ENCODE measurements at places on chromosomes 1 and 21.
A peak's percentile ranks its signal among the peaks of the same experiment; 100 is the strongest.

GRCh38 chr1:33826311-33826710, 37.6 kb upstream of the HMGB4 start:
- no peak overlapping the region for H3K27ac ChIP-seq
- no peaks in the 10 kb centered on the region for H3K4me1 ChIP-seq
- H3K27me3 ChIP-seq, result no peaks in the 10 kb centered on the region
- no peak overlapping the region for H3K4me3 ChIP-seq

- H3K4me1 ChIP-seq, result no peaks in the 10 kb centered on the region
- no peak for DNase-seq
- H3K27ac ChIP-seq, result no peak overlapping the region
- H3K27me3 ChIP-seq, result no peaks in the 10 kb centered on the region
- no peak overlapping the region for H3K4me3 ChIP-seq
Measured at GRCh38 chr1:61284248-61284854, 202.0 kb downstream of the NFIA start.

DNA sequence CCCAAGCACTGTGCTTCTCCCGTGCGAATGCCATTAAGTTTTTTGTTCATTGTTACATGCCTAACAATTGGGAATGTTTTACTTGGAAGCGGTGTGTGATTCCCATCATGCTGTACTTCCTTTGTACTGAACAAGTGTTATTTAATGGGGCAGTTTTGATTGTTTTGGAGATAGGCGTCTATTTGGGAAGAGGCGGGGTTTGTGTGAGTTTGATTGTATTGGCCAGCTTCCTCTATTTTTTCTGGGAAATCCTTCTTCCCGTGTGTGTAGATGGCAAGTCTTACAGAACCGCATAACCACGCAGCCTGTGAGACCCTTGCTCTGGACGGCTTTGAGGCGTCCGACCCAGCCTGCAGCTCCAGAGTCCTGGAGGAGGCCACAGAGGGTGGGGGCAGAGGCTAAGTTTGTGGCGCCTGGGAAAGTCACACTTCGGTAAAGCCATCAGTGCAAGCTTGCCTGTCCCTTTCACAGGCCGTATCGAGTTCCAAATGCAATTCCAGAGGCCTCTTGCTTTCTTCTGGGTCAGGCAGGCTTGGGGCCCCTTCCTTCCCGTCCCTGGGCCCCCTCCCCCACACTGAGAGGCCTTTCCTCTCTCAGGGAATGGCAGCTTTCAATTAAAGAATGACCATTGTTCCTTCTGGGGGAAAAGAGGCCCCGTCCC, 210.3 kb downstream of the TOMM20 start:
- H3K27ac ChIP-seq, result peak overlapping the region; percentile 73
- no peaks in the 10 kb centered on the region for H3K36me3 ChIP-seq
- peaks cover 25% of the 10 kb centered on the region for H3K4me1 ChIP-seq

DNA sequence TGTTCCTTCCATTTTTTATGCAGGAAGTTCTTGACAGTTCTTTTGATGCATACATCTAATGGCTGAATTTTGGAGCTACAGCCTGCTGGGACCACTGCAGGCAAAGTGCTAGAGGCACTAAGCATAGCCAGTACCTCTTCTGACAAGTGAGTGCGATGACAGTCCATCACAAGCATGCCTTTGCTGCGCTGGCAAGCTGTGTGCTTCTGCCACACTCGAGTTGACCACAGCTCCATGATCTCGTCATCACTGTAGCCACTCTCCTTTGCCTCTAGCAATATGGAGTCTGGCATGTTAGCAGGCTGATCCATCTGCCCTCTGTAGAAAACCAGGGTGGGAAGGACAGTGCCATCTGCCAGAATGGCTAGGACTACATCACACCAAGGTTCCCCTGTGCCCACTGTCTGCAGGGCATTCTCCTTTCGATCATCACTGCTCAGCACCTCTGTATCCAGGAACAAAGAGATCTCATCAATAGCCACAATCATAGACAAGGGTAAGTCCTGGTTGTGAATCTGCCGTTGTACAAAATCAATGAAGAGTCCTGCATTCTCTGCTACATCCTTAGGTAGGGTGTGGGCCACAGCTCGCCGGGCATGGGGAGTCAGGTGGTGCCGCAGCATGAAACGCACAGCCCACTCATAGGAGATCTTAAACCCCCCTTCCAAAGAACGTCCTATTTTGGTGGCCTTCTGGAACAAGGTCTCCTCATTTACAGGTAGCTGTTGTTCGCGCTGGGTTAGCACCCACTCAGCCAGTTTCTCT, 6.0 kb downstream of the PSMB4 start:
- peaks cover 6% of the 10 kb centered on the region for H3K36me3 ChIP-seq
- no peak overlapping the region for H3K27ac ChIP-seq
- DNase-seq, result no peak
- peaks cover 10% of the 10 kb centered on the region for H3K4me1 ChIP-seq

GRCh38 chr1:161164901-161165610, 1.2 kb upstream of the PPOX start:
- H3K4me1 ChIP-seq, result peaks cover 11% of the 10 kb centered on the region
- peak overlapping the region; percentile 23 for H3K4me3 ChIP-seq
- H3K27me3 ChIP-seq, result no peaks in the 10 kb centered on the region
- H3K36me3 ChIP-seq, result no peaks in the 10 kb centered on the region

GRCh38 chr1:101198842-101199636, 37.8 kb upstream of the S1PR1 start:
- DNase-seq, result no peak
- no peak overlapping the region for H3K27ac ChIP-seq
- no peak overlapping the region for H3K4me3 ChIP-seq
- no peaks in the 10 kb centered on the region for H3K36me3 ChIP-seq
- H3K27me3 ChIP-seq, result no peaks in the 10 kb centered on the region

GRCh38 chr1:151130987-151131586, 15.3 kb downstream of the SEMA6C start:
- no peaks in the 10 kb centered on the region for H3K36me3 ChIP-seq
- H3K4me1 ChIP-seq, result peaks cover 14% of the 10 kb centered on the region
- DNase-seq, result peak; percentile 90
- peak overlapping the region; percentile 22 for H3K4me3 ChIP-seq
- H3K27ac ChIP-seq, result no peak overlapping the region

GRCh38 chr1:9289090-9289534, 3.6 kb upstream of the SPSB1 start:
- peaks cover 10% of the 10 kb centered on the region for H3K4me1 ChIP-seq
- peak overlapping the region; percentile 75 for H3K27ac ChIP-seq
- no peak overlapping the region for H3K4me3 ChIP-seq
- H3K27me3 ChIP-seq, result no peaks in the 10 kb centered on the region
- peak; percentile 71 for DNase-seq

DNA sequence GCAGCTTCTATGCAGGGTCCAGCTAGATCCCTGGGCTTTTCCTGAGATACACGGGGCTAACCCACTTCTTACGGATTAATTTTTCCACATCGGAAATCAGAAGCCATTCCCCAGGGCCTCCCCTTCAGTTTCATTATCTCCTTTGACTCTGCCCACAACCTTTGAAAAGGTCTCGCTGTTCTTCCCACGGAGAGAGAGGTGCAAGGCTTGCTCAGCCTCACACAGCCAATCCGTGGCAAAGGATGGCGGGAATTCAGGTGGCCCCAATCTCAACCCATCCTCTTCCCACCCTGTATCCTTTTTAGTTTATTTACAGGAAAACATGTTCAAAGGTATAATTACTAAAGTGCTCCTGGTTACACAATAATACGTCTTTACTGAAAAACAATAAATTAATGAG, 702 bp upstream of the MAPKAPK2 start:
- no peaks in the 10 kb centered on the region for H3K36me3 ChIP-seq
- H3K27me3 ChIP-seq, result no peaks in the 10 kb centered on the region
- H3K4me3 ChIP-seq, result peak overlapping the region; percentile 40
- no peak overlapping the region for H3K27ac ChIP-seq
- no peak for DNase-seq
- H3K4me1 ChIP-seq, result peaks cover 33% of the 10 kb centered on the region

- no peaks in the 10 kb centered on the region for H3K27me3 ChIP-seq
- H3K36me3 ChIP-seq, result no peaks in the 10 kb centered on the region
- peaks cover 13% of the 10 kb centered on the region for H3K4me1 ChIP-seq
- H3K4me3 ChIP-seq, result no peak overlapping the region
Measured at GRCh38 chr1:201706109-201706508, 122.8 kb upstream of the IPO9 start.

DNA sequence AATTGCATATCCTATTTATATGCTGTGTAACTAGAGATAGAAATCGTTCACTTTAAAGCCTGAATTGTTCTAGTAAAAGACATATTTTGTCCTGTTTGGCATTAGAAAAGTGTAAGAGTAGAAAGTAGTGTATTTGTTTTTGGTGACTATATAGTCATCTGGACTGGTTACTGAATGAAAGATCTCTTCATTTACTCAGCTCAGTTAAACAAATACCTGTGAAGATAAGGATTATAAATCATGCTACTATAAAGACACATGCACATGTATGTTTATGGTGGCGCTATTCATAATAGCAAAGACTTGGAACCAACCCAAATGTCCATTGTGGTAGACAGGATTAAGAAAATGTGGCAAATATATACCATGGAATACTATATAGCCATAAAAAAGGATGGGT, 125.1 kb downstream of the PLA2G4A start:
- no peak overlapping the region for H3K4me3 ChIP-seq
- H3K27me3 ChIP-seq, result no peaks in the 10 kb centered on the region
- no peaks in the 10 kb centered on the region for H3K4me1 ChIP-seq
- H3K27ac ChIP-seq, result no peak overlapping the region

DNA sequence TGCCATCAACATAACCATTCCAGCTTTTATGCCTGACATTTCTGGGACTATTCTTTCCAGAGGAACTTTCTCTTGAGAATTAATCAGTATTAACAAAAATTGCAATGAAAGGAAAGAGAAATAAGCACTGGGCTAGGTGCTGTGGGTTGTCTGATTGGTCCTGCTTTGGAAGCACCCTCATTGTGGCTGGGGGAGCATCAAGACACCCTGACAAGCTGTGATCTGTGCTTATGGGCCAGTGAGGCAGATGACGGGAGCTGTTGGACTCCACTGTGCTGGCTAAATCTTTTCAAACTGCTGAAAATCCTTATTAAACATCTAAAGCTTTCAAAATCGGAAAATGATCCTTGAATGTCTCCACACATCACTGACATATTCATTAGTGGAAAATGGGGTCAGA, 20.0 kb downstream of the UBASH3A start:
- H3K4me3 ChIP-seq, result no peak overlapping the region
- no peaks in the 10 kb centered on the region for H3K36me3 ChIP-seq
- no peak overlapping the region for H3K27ac ChIP-seq
- no peaks in the 10 kb centered on the region for H3K27me3 ChIP-seq
- DNase-seq, result no peak

DNA sequence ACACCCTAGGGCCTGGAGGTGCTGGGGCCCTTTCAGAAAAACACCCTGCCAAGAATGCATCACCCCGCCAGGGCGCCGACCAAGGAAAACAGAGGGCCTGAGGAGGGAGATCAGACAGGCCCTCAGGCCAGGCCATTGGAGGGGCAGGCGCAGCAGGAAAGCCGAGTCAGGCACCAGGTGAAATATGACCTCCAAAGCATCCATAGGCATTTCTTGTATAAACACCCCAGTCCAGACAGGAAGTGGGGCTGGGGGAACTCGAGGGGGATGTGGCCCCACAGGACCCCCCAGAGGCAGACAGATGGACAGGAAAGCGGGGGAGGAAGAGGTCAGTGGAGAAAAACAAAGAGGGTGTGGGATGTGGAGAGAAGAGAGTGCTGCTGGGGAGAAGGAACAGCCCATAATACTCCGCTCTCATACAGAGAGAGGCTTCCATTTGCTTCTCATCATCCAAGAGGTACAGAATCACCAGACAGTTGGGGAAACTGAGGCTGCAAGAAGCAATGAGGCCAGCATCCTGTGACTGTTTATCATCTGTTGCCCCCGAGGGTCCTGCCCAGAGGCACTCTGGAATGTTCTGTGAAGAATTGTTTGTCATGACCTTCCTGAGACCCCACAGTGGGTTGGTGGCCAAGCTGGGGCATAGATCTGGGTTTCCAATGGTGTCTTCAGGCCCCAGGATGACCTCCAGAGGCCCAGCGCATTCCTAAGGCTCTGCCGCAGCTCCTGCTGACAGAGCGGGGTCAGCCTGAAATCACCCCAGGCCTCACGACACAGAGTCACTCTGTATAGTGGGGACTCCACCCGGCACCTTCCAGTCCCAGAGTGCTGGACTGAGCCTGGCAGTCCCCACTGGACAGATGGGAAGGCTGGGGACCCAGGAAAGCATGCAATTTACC, 18.0 kb downstream of the TRIM62 start:
- peaks cover 17% of the 10 kb centered on the region for H3K4me1 ChIP-seq
- no peaks in the 10 kb centered on the region for H3K27me3 ChIP-seq
- H3K36me3 ChIP-seq, result no peaks in the 10 kb centered on the region
- peak overlapping the region; percentile 34 for H3K27ac ChIP-seq
- DNase-seq, result no peak
- H3K4me3 ChIP-seq, result no peak overlapping the region

DNA sequence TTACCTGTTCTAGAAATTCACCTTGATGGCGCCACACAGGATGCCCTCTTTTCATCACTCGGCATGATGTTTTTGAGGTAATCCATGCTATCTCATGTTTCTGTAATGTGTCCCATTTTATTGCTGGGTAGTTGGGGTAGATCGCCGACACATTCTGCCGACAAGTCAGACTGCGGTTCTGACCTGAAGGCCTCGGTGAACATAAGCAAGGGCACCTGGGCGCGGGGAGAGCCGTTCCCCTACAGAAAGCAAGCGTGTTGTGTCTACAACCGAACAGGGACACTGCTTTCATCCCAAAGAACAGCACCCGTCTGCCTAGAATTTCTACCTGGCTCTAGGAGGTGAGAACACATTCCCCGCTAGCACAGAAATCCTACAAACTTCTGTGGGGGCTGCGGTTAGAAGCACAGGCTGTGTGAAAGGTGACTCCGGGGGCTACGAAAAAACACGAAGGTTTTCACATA, 149.2 kb downstream of the PPIAL4G start:
- H3K4me1 ChIP-seq, result no peaks in the 10 kb centered on the region
- H3K27me3 ChIP-seq, result no peaks in the 10 kb centered on the region
- peak overlapping the region; percentile 87 for H3K27ac ChIP-seq
- no peak for DNase-seq
- peak overlapping the region; percentile 25 for H3K4me3 ChIP-seq

DNA sequence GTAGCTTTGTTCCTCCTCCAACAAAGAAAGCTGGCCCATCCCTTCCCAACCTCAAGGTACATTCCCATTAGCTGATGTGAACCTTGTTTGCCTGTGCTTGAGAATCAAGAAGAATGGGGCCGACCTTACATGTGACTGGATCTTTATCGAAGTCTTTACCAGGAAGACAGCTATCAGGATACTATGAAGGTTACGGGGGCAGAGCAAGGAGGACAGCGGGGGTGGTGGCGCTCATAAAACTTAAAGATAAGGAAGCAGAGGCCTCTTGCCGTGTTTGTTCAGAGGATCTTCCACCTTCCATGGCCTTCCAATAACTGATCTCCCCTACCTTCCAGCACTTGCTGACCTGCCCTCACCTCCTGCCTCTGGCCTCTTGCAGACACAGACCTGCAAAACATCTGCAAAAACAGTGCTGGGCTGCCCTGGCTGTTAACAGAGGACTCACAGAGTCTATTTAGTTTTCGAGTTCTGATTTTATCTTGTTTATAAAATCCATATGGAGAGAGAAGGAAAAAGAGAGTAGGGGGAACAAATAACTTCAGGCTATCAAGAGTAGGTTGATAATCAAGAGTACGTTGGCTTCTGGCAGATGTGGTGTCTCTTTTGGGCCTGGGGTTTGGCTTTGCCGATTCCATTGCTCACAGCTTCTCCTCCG, 198.0 kb downstream of the HUNK start:
- H3K27ac ChIP-seq, result peak overlapping the region; percentile 46
- no peaks in the 10 kb centered on the region for H3K36me3 ChIP-seq
- DNase-seq, result peak; percentile 26
- H3K27me3 ChIP-seq, result no peaks in the 10 kb centered on the region
- H3K4me1 ChIP-seq, result peaks cover 8% of the 10 kb centered on the region

Data from hepatocyte (in vitro differentiated cells).